ENCODE measurements at places on chromosomes 1 and 21.

DNA sequence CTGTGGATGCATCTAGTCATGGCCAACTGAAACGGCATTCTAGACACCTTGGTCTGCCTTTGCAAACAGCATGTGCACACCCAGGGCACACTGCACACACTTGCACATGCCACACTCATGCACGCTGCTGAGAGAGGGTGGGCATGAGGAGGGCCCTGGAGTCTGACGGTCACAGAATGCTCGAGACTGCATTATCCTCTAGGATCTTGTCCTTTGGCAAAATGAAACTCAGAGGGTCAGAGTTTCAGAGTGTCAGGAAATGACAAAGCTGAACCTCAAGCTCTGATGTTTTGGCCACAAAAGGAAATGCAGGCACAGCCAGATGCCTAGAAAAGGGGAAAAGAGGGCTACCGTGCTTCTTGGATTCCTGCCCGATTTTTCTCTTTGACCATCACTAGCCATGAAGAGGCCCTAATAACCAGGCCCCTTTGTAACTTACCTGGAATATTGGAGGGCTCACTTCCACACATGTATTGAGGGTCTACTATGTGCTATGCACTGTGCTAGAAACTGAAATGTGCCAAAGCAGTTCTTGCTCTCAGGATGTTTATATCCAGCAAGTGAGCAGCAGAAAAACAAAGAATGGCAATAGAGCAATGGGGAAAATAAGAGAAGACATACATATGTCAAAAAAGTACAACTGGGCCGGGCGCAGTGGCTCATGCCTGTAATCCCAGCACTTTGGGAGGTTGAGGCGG is 65.4 kb downstream of the TOMM20 start:
- peak; percentile 63 for DNase-seq

GRCh38 chr1:246335151-246335550 is 171.9 kb downstream of the SMYD3 start:
- DNase-seq = no peak

GRCh38 chr1:48654606-48655210 is 122.0 kb downstream of the BEND5 start:
- no peak for DNase-seq

- no peak for DNase-seq
Observed at GRCh38 chr1:104574620-104575019, 824.9 kb downstream of the AMY1C start.

DNA sequence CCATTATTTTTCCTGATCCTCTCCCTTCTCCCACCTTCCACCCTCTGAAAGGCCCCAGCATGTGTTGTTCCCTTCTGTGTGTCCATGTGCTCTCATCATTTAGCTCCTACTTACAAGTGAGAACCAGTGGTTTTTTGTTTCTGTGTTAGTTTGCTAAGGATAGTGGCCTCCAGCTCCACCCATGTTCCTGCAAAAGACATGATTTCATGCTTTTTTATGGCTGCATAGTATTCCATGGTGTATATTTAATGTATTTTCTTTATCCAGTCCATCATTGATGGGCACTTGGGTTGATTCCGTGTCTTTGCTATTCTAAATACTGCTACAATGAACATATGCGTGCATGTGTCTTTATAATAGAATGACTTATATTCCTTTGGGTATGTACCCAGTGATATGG is 89.4 kb upstream of the C1orf174 start:
- no peak for DNase-seq

GRCh38 chr1:3787745-3788605 is 8.3 kb downstream of the LRRC47 start:
- DNase-seq = no peak
